ENCODE measurements at places on chromosomes 7 and 10.
A peak's percentile ranks its signal among the peaks of the same experiment; 100 is the strongest.

GRCh38 chr7:20407585-20408466 is 77.1 kb downstream of the ITGB8 start:
- DNase-seq: peak; percentile 17

DNA sequence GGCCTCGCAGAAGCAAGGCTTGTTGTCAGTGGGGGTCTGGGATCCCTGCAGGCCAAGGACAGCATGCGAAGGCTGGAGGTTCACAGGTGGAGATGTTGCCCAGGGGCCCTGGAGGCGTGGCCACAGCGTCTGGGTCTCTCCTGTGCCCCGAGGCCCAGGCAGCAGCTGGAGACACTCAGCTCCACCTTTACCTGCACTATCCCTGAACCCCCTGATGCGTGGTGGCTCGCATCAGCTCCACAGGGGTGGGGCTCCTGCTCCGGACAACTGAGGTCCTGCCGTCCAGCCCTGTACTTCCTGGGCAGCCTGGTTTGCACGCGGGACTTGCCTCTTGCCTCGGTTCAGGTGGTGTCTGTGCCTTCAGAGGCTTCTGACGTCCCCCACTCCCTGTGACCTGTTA is 54.6 kb upstream of the ZNF32 start:
- DNase-seq: no peak

- no peak for DNase-seq
These were observed 201.6 kb upstream of the MEOX2 start for GRCh38 chr7:15888090-15888489.

GRCh38 chr7:36473454-36474282 is 84.0 kb downstream of the ANLN start:
- peak; percentile 30 for DNase-seq

GRCh38 chr10:131842351-131843088 is 58.3 kb upstream of the PPP2R2D start:
- DNase-seq: no peak

All from NCI-H460 (cell line).